ENCODE measurements at places on chromosomes 7 and 10. TPM values are rescaled to one million over a fixed set of nuclear protein-coding genes. Genes with fewer than 3 reads are reported as not detected.
A peak's percentile ranks its signal among the peaks of the same experiment; 100 is the strongest.

DNA sequence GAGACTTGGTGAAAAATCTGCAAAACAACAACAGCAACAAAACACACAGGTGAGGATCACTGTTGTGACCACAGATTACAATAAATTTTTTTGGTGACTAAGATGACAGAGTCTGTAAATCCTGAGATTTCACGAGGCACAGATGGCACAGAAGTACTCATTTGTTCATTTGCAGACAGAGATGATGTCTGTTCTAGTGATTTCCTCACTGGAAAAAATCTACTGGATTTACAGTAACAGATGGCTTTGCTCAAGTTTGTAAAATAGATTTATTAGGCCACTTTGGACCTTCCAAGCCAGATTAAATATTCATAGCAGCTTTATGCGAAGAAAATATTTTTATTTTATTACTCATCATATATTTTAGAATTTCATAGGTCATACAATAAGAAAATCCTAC lies 113.5 kb upstream of the IL6 start:
- DNase-seq = no peak

- no peak for DNase-seq
Observed at GRCh38 chr10:75959209-75959608, 527.8 kb downstream of the LRMDA start.

DNA sequence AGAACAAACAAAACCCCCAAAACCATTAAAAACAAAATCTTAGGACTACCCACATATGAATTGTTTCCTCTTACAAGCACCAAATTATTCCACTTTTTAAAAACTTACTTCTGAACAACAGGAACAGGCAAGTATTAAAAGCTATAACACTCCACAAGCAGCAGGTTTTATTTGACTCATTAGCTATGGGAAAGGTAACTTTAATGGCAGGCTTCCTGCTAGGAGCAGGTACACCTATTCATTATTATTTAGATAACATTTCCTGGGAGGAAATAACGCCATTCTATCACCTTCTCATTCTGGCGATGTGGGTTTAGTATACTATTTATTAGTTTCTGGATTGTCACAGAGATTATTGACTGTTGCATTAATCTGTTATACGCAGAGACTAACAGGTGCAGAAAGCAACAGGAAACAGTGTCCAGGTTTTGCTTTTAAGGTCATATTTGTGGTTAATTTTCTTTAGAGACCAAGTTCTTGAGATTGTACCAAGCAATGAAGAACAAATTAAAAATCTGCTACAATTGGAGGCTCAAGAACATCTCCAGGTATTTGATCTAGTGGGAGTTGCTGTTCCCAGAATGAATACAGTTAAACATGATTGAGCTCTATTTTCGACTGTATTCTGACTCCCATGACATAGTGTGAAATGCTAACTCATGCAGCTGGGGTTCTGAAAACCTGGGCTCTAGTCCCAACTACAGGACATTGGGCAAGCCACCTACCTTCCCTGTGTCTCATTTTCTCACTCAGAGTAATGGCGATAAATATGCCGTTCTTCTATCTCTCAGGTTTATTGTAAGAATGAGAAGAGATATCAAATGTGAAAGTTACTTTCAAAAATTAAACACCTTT lies 2.0 kb downstream of the CPA2 start:
- no peak for DNase-seq

GRCh38 chr10:37703833-37704382 lies 153.5 kb downstream of the ZNF248 start:
- DNase-seq = no peak

Gene LRRC4
- total RNA-seq = 1.2 TPM

GRCh38 chr10:116098411-116099022 lies 174.5 kb downstream of the GFRA1 start:
- no peak for DNase-seq

DNA sequence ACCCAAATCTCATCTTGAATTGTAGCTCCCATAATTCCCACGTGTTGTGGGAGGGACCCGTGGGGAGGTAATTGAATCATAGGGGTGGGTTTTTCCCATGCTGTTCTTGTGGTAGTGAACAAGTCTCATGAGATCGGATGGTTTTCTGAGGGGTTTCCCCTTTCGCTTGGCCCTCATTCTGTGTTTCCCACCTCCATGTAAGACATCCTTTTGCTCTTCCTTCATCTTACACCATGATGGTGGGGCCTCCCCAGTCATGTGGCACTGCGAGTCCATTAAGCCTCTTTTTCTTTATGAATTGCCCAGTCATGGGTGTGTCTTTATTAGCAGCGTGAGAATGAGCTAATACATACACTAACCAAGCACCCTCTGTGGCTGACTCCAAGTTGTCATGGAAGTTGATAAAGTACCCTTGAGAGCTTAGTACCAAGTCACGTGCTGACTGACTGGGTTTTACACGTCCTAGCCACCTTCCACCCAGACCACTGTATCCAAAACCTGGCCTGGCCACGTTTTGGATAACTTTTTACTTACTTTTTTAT lies 614.4 kb downstream of the SDK1 start:
- no peak for DNase-seq

- DNase-seq = no peak
Observed at GRCh38 chr7:22387583-22387982, 30.6 kb upstream of the RAPGEF5 start.

Gene UPF2
- 26.1 TPM for total RNA-seq

DNA sequence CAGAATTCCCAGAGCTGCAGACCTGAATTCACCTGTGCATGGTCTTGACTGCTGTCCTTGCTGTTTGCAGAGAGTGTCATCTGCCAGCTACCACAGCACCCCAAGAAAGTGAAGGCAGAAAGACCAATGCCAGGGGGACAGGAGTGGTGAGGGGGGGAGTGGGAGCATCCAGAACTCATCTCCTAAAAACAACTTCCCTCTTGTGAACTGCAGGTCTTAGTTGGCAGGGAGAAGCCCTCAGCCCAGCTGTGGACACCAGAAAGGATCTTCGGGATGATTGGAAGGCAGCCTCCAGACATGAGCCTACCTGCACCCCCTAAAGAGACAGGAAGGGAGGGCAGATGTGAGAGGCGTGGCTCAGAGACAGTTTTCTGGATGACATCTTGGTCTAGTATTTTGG lies 615.8 kb upstream of the MGMT start:
- no peak for DNase-seq

DNA sequence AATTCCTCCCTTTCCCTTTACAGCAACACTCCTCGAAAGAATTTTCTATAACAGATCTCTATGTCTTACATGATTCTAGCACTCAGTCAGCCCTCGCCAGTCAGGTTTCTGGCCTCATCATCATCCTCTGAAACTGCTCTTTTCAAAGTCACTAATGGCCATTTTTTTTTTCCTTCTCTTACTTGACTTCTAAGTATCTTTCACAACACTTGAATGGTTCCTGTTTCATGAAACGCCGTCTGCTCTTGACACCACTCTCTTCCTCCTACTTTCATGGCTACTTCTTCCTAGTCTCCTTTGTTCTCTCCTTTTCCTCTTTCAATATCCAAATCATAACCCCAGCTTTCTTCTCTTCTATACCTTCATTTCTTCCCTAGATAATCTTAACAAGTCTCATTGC lies 100.5 kb upstream of the NRP1 start:
- DNase-seq = no peak

GRCh38 chr7:101564778-101565211 lies 64.3 kb downstream of the MYL10 start:
- DNase-seq = no peak

Gene RNF148
- total RNA-seq = not detected

GRCh38 chr7:371119-371778 lies 81.3 kb downstream of the FOXL3 start:
- DNase-seq = no peak

GRCh38 chr10:112140110-112140970 lies 43.2 kb downstream of the GPAM start:
- peak; percentile 51 for DNase-seq

DNA sequence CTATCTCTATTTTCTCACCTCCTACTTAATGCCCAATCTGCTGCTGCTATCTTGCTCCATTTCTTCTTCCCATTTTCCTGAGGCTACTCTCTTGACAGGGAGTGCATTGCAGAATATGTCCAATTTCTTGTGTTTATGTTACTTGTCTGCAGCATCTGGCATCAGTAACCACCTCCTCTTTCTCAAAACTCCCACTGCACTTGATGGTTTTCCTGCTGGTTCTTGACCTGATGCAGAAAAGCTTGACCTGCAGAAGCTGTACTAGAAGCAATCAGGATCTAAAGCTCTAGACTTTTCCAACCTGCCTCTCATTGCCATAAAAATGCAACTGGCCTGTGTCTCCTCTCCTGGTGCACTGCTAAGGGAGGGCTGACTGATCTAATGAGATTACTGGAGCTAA lies 287.8 kb downstream of the ZEB1 start:
- DNase-seq = no peak

DNA sequence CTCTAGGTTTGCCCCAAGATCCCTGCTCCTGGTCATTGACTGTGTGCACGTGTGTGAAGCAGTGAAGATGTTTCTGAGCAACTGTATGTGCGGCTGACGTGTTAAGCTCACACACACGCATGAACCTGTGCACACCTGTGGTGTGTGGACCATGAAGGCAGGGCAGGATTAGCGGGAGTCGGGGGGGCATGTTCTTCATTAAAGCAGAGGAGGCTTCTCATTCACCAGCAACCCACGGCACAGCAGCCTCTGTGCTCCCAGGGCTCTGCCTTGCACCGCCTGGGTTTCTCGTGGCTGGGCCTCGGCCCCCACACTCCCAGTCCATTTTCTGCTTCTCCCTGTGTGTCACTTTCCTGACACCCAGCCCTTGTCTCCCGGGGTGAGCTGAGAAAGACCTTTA lies 824 bp upstream of the TACR2 start:
- DNase-seq = no peak

- DNase-seq = no peak
Observed at GRCh38 chr7:106057962-106058927, 53.9 kb downstream of the SYPL1 start.

Gene TMEM213
- not detected for total RNA-seq

- DNase-seq = no peak
Observed at GRCh38 chr7:140049339-140050024, 13.3 kb downstream of the PARP12 start.

- no peak for DNase-seq
Observed at GRCh38 chr10:127527891-127528290, 21.2 kb upstream of the NPS start.

GRCh38 chr7:156725073-156725472 lies 84.5 kb downstream of the RNF32 start:
- DNase-seq = no peak

- no peak for DNase-seq
Observed at GRCh38 chr7:30225863-30226613, 58.4 kb upstream of the ZNRF2 start.

Gene KIF11
- 6.3 TPM for total RNA-seq

- peak; percentile 44 for DNase-seq
Observed at GRCh38 chr7:2715341-2716231, 27.6 kb downstream of the AMZ1 start.

DNA sequence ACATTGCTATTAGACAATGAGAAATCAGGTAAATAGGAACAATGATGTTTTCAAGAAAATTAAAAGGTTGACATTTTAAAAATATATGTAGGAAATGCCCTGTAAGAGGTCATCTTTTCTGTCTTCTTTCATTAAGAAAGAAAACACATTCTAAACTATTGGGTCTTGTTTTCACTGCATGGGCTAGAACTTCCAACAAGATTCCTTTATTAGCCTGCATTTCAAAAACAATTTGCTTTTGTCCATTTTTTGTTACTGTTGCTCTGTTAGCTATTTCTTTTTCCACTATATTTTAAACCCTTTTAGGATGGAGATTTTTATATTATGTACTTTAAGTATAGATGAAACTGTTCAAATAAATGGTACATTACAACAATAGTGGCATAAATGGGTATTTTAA lies 9.2 kb downstream of the REEP3 start:
- no peak for DNase-seq

DNA sequence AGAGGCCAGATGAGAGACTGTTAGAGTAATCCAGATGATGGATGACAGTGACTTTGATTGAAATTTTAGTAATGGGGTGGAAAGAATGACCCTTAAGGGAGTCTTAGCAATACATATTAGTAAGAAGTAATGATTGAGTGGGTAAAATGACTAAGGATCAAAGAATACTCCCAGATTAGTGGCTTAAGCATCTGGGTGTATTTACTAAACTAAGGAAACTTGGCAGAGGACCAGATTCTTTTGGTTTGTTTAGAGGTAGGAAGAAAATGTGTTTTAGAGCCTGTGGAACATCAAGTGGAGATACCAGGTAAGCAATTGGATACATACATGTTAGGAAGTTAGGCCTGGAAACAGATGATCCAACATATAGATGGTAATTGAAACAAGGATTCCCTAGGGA lies 58.8 kb upstream of the ADRA2A start:
- DNase-seq = no peak

Gene CTTNBP2
- not detected for total RNA-seq

DNA sequence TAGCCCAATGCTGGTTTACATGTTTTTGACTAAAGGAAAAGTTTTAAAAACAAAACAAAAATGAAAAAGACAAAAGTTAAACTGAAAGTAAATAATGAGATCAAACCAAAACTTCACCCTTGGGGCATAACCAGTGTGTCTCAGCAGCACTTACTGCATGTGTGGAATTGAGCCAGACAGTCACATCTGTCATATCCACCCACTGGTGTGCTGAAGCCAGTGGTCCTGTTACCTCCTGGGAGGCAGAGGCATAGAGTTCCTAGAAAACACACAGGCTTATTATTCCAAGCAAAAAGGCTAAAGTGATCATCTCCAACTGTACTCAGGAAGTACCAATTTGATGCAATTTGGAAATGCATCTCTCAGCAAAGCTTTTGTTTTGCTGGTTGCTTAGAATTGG lies 40.4 kb downstream of the ASAH2 start:
- DNase-seq = no peak

- DNase-seq = no peak
Observed at GRCh38 chr7:126450269-126450671, 802.5 kb downstream of the GRM8 start.

Gene SUPV3L1
- 63.0 TPM for total RNA-seq

- no peak for DNase-seq
Observed at GRCh38 chr10:98469001-98469931, 22.5 kb upstream of the HPS1 start.

DNA sequence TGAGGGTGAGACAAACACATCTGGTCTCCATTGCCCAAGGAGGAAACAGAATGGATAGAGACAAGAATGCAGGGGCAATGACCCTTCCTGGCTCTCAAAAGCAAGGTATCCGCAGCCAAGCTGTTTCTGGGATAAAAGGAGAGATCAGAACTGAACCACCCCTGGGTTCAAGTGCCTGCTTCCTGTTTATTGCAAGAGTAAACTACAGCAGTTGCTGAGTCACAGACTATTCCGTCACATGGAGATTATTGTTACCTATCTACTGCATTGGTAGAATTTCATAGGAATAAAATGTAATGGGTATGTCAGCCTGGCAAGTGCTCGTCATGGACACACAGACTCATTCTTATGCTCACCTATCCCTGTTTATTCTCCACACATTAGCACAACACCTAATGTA lies 821.6 kb downstream of the GRID1 start:
- no peak for DNase-seq

- DNase-seq = no peak
Observed at GRCh38 chr10:27715505-27715904, 30.1 kb downstream of the MKX start.

DNA sequence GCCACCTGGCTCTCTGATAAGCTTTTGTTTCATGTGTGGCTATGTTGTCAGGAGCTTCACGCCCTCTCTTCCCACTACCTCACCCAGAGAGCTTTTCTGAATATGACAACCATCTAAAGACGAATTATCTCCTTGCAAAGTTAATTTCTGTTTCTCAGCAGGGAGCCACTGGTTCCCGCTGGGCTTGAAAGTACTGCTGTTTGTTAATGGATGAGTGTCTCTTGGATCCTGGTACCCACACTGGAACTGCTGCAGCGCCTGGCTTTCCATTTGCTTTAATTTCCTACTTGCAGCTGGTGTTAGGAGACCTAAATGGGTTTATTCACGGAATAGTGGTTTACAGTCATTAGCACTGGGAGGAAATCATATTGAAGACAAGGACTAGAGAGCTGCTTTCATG lies 267.9 kb upstream of the LRGUK start:
- DNase-seq = no peak

Data from activated T-cell treated with anti-CD3 and anti-CD28 coated beads, Interleukin-2, amount 50 U/mL, for 4 hours (primary cell).